Stimulated activated CD8-positive, alpha-beta memory T cell treated with anti-CD3 and anti-CD28 coated beads, Interleukin-15, amount 100 ng/mL, for 24 hours (primary cell): ENCODE measurements at places on chromosomes 7 and 10.

DNA sequence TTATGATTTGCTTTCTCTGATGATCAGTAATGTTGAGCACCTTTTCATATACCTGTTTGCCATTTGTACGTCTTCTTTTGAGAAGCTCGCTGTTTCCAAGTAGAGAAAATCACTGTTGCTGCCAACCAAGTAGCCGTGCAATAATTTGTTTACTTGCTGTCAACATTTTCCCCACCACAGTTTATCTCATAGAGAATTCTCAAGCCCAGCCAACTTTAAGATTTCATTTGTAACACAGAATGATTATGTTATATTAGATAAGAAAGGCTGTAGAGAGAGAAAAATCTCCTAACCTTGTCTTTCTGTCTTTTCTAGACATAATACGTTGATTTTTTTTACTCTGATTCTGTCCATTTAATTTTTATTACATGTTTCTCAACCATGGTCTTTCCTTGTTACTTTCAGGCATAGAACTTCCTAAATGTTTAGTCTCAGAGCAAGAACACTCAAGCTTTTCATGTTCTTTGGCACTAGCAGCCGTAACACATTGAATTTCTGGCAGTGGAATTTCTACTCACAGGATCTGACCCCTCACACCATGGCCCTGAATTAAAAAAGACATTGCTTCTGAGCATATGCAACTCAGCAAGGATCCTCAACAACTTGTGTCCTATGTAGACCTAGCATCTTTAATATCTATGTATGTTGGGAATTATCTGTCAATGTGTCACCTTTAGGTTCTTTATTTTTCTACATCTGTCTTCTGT, 23.1 kb downstream of the RPA3 start:
- no peak for DNase-seq

- no peak for DNase-seq
Observed at GRCh38 chr10:17123961-17124360, 5.7 kb downstream of the CUBN start.

GRCh38 chr10:13483073-13483472, 45.7 kb downstream of the BEND7 start:
- no peak for DNase-seq

- DNase-seq: no peak
Observed at GRCh38 chr7:2824026-2824677, 20.0 kb downstream of the GNA12 start.

DNA sequence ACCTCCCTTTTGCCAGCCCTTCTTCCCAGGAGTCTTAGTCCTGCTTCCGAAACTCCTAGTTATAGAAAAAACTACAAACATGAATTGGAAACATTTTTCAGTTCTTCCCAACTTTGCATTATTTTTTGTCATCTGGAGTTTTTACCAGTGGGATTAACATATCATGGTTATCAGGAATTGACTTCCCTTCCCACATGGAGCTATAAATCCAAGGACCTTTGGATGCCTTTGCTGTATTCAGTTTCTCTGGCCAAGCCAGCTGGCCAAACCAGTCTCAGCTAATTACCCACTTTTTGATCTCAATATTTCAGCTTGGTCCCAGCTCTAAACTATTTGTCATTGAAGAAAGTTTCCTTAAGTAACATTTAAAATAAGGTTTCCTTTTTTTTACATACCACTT, 570.6 kb downstream of the SORCS1 start:
- no peak for DNase-seq

- DNase-seq: no peak
Observed at GRCh38 chr10:43570971-43571370, 3.4 kb downstream of the ZNF239 start.

- DNase-seq: no peak
Observed at GRCh38 chr10:63819753-63820329, 298.6 kb downstream of the REEP3 start.

DNA sequence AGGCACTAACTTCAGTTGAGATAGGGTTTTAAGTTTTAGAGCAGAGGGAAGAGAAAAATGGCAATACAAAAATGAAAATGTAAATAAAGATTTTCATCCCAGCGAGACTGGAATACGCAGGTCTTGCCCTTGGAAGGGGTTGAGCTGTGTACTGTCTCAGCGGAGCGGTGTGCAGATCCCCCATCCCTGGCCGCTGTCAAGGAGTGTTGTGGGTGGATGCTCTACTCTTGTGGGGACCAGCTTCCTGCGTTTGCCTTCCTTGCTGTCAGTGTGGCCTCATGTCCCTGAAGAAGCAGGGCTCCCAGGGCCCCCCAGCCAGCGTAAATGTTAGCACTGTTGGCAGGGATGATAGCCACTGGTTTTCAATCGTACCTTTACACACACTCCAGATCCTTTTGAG, 249.7 kb upstream of the PITRM1 start:
- no peak for DNase-seq
